ENCODE measurements at places on chromosomes 3 and 15.

DNA sequence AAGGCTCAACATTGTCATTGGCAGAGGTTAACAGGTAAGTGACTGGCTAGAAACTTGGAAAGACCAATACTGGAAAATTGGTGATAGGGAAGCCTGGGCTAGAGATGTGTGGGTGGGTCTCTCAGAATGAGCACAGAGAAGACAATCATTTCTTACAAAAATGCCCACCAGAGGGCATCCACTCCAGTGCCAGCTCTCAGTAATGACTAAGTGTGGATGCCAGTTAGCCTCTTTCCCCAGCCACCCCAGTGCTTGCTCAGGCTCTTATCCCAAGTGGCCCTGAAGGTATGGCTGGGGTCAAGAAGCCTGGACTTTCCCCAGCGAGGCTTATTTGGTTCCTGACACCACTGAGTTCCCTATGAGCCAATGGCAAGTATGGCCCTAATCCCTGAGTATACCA, 115.9 kb upstream of the ST8SIA2 start:
- DNase-seq, result no peak

- no peak for DNase-seq
Measured at GRCh38 chr15:91876187-91876586, 22.7 kb downstream of the SLCO3A1 start.

- DNase-seq, result no peak
Measured at GRCh38 chr15:101277943-101278564, 769 bp upstream of the SELENOS start.

DNA sequence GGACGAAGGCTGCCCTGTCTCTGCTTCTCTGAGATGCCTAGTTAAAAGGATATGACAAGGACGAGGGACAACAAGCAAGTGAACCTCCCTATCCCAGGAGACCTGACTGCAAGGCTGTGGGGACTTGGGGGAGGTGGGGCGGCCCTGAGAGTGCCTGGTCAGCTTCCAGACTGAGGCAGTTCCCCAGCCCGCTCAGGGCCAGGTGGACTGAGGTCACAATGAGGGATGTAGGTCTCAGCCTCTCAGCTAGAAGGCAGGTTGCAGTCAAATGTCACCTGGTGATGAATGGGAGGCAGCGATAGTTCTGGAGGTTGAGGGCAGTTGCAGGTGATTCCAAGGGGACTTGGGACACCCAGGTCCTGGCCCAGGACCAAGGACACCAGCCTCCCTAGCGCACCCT, 30.6 kb downstream of the TKT start:
- no peak for DNase-seq

GRCh38 chr3:72848703-72849081, 447 bp upstream of the SHQ1 start:
- no peak for DNase-seq

- DNase-seq, result no peak
Measured at GRCh38 chr3:13484851-13485590, 4.9 kb downstream of the HDAC11 start.

- DNase-seq, result no peak
Measured at GRCh38 chr3:11140030-11140712, 14.1 kb upstream of the HRH1 start.

- DNase-seq, result no peak
Measured at GRCh38 chr3:61734749-61735686, 173.6 kb downstream of the PTPRG start.

GRCh38 chr3:96706509-96706908, 107.9 kb upstream of the EPHA6 start:
- DNase-seq, result no peak

GRCh38 chr3:30670292-30670691, 63.9 kb downstream of the TGFBR2 start:
- no peak for DNase-seq

GRCh38 chr15:59335207-59335786, 37.4 kb downstream of the MYO1E start:
- DNase-seq, result no peak

- peak; percentile 74 for DNase-seq
Measured at GRCh38 chr15:46278486-46279090, 643.8 kb downstream of the SQOR start.

DNA sequence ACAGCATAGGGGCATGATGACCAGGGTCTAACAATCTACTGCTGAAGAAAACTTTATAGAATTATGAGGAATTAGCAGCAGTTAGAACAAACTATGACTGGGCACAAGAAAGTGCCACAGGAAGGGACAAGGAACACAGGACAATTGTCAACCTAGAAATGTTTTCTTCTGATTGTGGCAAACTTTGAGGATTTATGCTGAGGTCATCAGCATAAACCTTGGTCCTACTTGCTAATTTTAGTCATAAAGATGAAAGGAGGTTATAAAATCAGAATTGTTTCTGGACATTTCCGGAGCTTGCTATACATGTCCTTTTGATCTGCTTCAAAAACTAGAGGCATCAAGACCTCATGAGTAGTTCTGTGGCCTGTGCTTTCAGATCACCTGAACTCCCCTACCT, 446.6 kb upstream of the THBS1 start:
- DNase-seq, result no peak

DNA sequence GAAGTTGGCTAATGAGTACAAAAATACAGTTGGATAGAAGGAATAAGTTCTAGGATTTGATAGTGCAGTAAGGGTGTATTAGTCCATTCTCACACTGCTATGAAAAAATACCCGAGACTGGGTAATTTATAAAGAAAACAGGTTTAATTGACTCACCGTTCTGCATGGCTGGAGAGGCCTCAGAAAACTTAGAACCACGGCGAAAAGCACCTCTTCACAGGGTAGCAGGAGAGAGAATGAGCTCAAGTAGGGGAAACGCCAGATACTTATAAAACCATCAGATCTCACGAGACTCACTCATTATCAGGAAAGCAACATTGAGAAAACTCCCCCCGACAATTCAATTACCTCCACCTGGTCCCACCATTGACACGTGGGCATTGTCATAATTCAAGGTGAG, 483.3 kb downstream of the TUSC7 start:
- no peak for DNase-seq

DNA sequence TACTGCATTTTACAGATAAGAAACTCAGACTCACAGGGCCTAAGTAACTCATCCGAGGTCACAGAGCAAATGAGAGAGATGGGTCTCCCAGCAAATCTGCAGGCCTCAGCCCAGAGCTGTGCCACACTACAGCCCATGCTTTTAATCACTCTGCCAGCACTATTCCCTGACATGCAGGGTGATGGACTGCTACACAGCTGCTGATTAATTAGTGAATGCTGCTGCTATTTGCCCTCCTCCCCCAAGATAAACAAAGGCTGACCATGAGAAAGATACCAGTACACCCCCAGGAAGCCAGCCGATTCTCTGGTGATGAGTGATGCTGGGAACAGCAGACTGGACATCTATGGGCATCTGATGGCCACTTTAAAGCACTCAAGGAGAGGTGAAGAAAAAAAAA, 39.3 kb downstream of the RFTN1 start:
- no peak for DNase-seq

- no peak for DNase-seq
Measured at GRCh38 chr15:98931004-98931403, 76.6 kb downstream of the PGPEP1L start.

- DNase-seq, result no peak
Measured at GRCh38 chr3:30751610-30752299, 142.7 kb downstream of the GADL1 start.

- no peak for DNase-seq
Measured at GRCh38 chr3:86973440-86973839, 17.5 kb downstream of the VGLL3 start.

GRCh38 chr3:154795582-154795981, 284.5 kb upstream of the MME start:
- DNase-seq, result no peak

GRCh38 chr15:80003934-80004472, 33.0 kb upstream of the BCL2A1 start:
- DNase-seq, result no peak

GRCh38 chr3:186259612-186260383, 102.2 kb downstream of the DGKG start:
- peak; percentile 77 for DNase-seq

- no peak for DNase-seq
Measured at GRCh38 chr3:112875561-112875960, 28.9 kb upstream of the CD200R1L start.

DNA sequence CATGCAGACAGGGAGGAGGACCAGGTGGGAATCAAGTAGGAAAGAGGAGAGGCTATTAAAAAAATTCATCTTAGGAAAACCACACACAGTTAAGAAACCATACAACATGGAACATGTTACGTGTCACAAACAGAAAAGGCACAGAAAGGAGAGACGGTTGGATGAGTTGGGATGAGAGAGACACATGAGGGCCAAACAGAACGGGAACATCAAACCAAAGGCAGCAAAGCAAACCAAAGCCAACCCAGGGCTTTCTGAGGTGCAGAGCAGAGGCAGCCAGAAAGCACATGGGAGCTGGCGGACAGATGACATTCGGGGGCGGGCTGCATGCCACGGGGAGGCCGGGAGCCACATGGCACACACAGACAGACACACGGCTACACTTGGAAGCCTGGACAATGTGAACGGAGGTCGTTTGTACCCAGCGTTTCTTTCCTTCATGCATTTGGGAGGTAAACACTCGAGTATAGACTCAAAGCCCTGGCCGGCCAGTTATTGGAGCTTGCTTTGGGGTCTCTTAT, 8.6 kb upstream of the SEC13 start:
- DNase-seq, result no peak

- no peak for DNase-seq
Measured at GRCh38 chr3:123089611-123090331, 22.9 kb downstream of the PDIA5 start.

GRCh38 chr3:146218880-146219866, 31.7 kb downstream of the PLSCR4 start:
- DNase-seq, result no peak

GRCh38 chr15:88246666-88247446, 9.7 kb downstream of the NTRK3 start:
- peak; percentile 22 for DNase-seq

- no peak for DNase-seq
Measured at GRCh38 chr3:138835397-138835757, 649 bp upstream of the PIK3CB start.

- no peak for DNase-seq
Measured at GRCh38 chr3:78348664-78349063, 1308.8 kb downstream of the ROBO2 start.

- no peak for DNase-seq
Measured at GRCh38 chr3:33144433-33144832, 30.6 kb downstream of the CRTAP start.

DNA sequence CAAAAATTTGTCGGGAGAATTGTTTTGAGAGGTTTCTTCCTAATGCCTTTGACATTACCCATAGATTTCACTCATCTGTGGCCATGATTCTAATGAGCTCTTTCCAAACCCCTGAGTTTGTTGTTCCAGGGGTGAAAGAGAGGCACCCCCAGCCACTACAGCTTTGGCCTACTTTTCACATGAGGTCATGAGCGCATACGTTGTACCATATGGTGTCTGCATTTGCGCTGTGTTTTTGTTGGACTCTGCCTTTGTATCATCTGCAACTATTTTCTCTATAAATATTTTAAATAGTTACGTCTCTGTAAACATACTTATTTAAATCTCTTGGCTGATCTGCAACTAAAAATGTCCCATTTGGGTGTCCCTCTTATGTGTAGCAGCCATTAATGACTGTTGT, 107.9 kb downstream of the LRTM1 start:
- no peak for DNase-seq

GRCh38 chr3:106338582-106339214, 469.9 kb upstream of the CBLB start:
- DNase-seq, result no peak

- no peak for DNase-seq
Measured at GRCh38 chr3:150825916-150826377, 63.0 kb upstream of the SIAH2 start.

- DNase-seq, result no peak
Measured at GRCh38 chr15:39881790-39882189, 38.3 kb downstream of the GPR176 start.

GRCh38 chr3:48952510-48953118, 34.0 kb downstream of the ARIH2 start:
- no peak for DNase-seq

DNA sequence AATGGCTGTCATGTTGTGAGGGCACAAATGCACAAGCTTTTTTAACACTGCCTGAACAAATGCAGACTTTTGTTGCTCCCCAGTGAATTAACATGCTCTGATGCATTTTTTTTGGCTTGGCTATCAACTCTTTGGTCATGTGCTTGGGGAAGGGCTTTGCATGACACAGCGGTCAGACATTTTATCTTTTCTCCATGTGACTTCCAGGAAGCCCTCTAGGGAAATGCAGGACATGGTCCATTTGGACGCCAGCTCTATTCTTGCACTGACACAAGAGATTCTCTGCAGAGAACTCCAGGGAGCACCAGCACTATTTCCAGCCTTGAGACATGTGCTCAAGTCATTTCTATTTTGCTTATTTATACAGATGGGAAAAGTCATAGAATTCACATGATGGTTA, 46.2 kb downstream of the NEK11 start:
- DNase-seq, result no peak

DNA sequence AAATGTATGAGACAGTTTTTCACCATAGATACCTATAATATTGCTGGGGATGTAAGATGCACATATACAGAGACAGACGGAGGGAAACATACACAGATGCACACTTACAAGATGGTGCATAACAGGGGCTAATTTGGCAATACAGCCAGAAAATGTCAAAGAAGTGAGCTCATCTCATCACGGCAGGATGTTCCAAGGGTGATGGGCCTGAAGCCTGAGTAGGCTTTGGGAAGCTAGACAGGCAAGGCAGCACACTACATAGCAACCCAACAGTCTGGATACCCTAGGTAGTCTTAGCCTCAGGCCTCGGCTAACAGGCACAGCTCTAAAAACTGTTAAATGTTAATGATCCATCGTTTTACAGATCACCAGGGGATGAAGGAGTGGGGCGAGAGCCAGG, 148.5 kb downstream of the OSBPL10 start:
- DNase-seq, result no peak

Data from NCI-H1930 (cell line).